ENCODE measurements at places on chromosomes 2 and 18. TPM values are rescaled to one million over a fixed set of nuclear protein-coding genes. Genes with fewer than 3 reads are reported as not detected.

Gene TMEFF2
- 1.5 TPM for total RNA-seq

DNA sequence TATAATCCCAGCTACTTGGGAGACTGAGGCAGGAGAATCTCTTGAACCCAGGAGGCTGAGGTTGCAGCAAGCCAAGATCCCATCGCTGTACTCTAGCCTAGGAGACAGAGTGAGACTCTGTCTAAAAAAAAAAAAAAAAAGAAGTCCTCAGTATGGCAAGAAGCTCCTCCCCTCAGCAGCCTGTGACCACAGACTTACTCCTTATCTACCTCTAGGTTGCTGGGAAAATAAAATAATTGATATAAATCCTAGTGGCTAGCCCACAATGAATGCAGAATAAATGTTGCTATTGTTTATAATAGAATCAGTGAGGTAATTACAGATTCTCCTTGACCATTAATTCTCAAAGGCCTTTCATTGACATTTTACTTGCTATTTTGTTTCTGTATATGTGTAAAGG lies 70.6 kb downstream of the IRS1 start:
- H3K36me3 ChIP-seq: no peaks in the 10 kb centered on the region
- no peak for DNase-seq
- H3K4me1 ChIP-seq: no peaks in the 10 kb centered on the region
- H3K27me3 ChIP-seq: no peaks in the 10 kb centered on the region

Gene NCKAP1
- total RNA-seq: 153 TPM

DNA sequence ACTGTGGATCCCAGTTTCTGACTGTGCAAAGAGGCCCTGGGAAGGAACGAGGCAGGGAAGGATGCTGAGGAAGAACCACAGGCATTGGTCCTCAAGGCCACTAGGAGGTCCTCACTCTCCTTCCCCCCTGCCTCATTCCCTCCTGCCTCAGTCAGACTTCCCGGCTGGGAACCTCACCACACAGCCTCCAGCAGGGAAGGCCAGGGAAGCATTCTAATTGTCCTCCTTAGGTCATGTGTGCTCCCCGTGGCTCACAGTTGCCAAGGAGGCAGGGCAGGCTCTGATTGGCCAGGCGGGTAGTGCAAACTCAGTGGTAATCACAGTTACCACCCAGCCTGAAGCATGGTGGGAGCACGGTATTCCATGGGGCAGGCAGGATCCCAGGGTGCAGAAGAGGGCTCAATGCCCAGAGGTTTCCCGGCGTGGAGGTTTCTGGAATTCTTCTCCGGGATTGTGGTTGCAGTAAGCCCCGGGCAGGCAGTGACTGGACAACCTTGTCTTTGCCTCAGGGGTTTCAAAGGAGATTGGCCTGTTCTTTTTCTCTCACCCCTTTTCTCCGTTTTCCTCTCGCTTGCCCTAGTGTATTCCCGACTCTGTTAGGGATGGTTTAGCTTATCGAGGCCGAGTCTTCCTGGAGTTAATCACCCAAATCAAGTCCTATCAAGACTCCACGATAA lies 27.1 kb downstream of the FER1L5 start:
- H3K36me3 ChIP-seq: no peaks in the 10 kb centered on the region
- no peak overlapping the region for H3K4me3 ChIP-seq
- no peak for DNase-seq
- H3K27ac ChIP-seq: no peak overlapping the region
- no peaks in the 10 kb centered on the region for H3K4me1 ChIP-seq
- H3K27me3 ChIP-seq: no peaks in the 10 kb centered on the region

- no peak overlapping the region for H3K4me3 ChIP-seq
- H3K27me3 ChIP-seq: no peaks in the 10 kb centered on the region
- DNase-seq: no peak
Observed at GRCh38 chr2:163207693-163208370, 369.3 kb upstream of the KCNH7 start.

Gene CIDEA
- not detected for total RNA-seq

GRCh38 chr2:218021536-218022071 lies 18.8 kb upstream of the TNS1 start:
- H3K27ac ChIP-seq: no peak overlapping the region
- H3K4me3 ChIP-seq: no peak overlapping the region
- no peak for DNase-seq

- no peaks in the 10 kb centered on the region for H3K4me1 ChIP-seq
- no peak for DNase-seq
- no peaks in the 10 kb centered on the region for H3K27me3 ChIP-seq
- no peak overlapping the region for H3K4me3 ChIP-seq
Observed at GRCh38 chr2:226115102-226115831, 684.4 kb downstream of the IRS1 start.

Gene GCG
- not detected for total RNA-seq

DNA sequence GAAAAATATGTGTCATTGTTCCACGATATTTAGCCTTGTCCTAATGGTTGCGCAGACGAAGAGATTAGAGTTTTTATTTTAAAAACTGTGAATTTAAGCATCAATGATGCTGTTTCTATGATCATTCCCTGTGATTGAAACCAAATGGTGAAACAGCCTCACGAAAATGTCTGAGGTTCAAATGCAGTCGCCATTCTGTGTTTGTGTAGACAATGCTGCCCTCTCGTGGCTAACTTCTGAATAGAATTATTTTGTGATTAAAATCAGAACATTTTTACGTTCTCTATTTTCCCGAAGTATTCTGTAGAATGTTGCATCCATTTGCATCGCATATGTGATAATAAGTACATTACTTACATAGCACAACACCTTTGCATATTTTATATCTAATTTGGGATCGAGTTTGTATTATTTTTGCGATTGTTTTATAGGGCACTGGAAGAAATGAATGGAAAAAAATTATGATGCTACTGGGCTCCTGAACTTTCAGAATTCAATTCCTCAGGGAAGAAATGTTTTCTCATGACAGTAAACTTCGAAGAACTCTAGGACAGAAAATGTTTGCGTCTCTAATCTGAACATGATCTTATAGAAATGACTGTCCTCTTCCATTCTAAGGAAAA lies 54.8 kb upstream of the CREB1 start:
- H3K36me3 ChIP-seq: no peaks in the 10 kb centered on the region
- no peak overlapping the region for H3K27ac ChIP-seq
- H3K27me3 ChIP-seq: no peaks in the 10 kb centered on the region

- H3K27ac ChIP-seq: no peak overlapping the region
- H3K27me3 ChIP-seq: no peaks in the 10 kb centered on the region
- no peak overlapping the region for H3K4me3 ChIP-seq
- H3K4me1 ChIP-seq: peaks cover 34% of the 10 kb centered on the region
Observed at GRCh38 chr2:44774826-44775492, 166.5 kb upstream of the SIX3 start.

GRCh38 chr2:235485362-235485761 lies 8.5 kb upstream of the AGAP1 start:
- H3K36me3 ChIP-seq: no peaks in the 10 kb centered on the region
- no peak overlapping the region for H3K4me3 ChIP-seq
- no peak for DNase-seq
- no peak overlapping the region for H3K27ac ChIP-seq
- H3K27me3 ChIP-seq: no peaks in the 10 kb centered on the region

Gene HOXD13
- not detected for total RNA-seq

GRCh38 chr2:27989149-27989548 lies 98.6 kb downstream of the BABAM2 start:
- no peak overlapping the region for H3K27ac ChIP-seq
- no peaks in the 10 kb centered on the region for H3K4me1 ChIP-seq
- no peak for DNase-seq
- H3K36me3 ChIP-seq: no peaks in the 10 kb centered on the region
- no peak overlapping the region for H3K4me3 ChIP-seq

- H3K27me3 ChIP-seq: no peaks in the 10 kb centered on the region
- no peak for DNase-seq
- H3K27ac ChIP-seq: no peak overlapping the region
- H3K36me3 ChIP-seq: no peaks in the 10 kb centered on the region
Observed at GRCh38 chr2:60336442-60337141, 216.9 kb downstream of the BCL11A start.

GRCh38 chr2:35708411-35708923 lies 647.1 kb upstream of the CRIM1 start:
- H3K27ac ChIP-seq: no peak overlapping the region
- no peak overlapping the region for H3K4me3 ChIP-seq
- no peaks in the 10 kb centered on the region for H3K27me3 ChIP-seq
- H3K4me1 ChIP-seq: no peaks in the 10 kb centered on the region
- no peak for DNase-seq

Gene CHRND
- total RNA-seq: not detected

GRCh38 chr2:795531-796041 lies 118.4 kb upstream of the TMEM18 start:
- no peaks in the 10 kb centered on the region for H3K27me3 ChIP-seq
- no peaks in the 10 kb centered on the region for H3K4me1 ChIP-seq
- no peaks in the 10 kb centered on the region for H3K36me3 ChIP-seq

Gene SH3BP4
- total RNA-seq: 39.4 TPM

Gene MRPL30
- total RNA-seq: 46.2 TPM

DNA sequence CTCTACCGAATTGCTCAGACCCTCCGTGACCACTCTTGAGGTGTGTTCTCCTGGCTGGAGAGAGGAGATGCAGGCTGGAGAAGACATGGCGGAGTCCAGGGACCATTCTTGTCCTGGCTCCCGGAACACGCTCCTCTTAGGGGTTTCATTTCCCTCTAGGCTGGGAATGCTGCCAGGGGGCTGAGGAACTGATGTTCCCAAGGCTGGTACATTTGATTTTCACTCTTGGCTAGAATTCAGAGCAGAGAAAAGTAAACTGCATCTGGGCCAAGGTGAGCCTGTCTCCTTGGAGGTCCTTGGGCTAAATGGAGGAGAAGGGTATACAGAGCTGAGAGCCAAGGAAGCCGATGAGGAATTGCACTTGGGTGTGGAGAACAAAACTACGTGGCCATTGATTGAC lies 28.2 kb upstream of the LBH start:
- no peaks in the 10 kb centered on the region for H3K36me3 ChIP-seq
- no peak for DNase-seq
- no peaks in the 10 kb centered on the region for H3K27me3 ChIP-seq
- H3K4me3 ChIP-seq: no peak overlapping the region
- no peaks in the 10 kb centered on the region for H3K4me1 ChIP-seq

DNA sequence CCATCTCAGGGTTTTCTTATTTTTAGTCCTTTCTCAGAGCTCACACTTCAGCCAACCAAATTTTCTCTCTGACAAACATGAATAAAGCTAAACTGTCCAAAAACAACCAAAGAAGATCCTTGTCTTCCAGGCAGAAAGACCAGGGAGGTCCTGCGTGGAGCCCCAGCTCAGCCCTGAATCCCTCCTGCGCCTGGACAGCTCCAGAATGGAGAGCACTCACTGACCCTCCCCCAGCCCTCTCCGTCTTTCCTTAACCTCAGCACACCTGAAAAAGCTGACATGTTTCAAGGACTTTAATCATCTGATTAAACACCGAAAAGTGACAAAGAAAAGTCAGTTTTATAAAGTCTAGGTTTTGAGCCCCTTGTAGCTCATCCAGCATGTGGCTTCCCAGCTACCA lies 22.9 kb upstream of the GNAL start:
- H3K36me3 ChIP-seq: no peaks in the 10 kb centered on the region
- H3K4me3 ChIP-seq: no peak overlapping the region
- no peak overlapping the region for H3K27ac ChIP-seq
- H3K4me1 ChIP-seq: no peaks in the 10 kb centered on the region
- H3K27me3 ChIP-seq: no peaks in the 10 kb centered on the region

DNA sequence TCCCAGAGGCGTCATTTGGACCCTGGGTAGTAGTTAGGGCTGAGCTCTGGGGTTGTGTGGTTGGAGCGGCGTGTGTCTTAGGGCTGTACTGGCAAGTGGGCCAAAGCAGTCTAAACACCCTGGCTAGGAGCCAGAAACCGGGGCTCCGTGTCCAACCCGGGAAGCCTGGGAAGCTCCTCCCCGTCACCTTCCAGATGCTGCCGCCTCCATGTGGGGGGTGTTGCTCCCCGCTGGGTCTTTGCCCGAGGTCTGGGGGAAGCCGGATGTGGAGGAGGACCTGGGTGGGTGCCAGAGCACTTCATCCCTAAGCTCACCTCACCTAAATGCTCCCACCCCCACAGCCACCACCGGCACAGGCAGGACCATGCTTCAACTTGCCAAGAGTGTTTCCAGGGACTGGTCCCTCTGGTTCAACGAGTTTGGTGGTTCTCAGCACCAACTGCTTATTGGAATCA lies 25.4 kb downstream of the TET3 start:
- peaks cover 4% of the 10 kb centered on the region for H3K36me3 ChIP-seq
- H3K4me3 ChIP-seq: no peak overlapping the region
- H3K4me1 ChIP-seq: peaks cover 13% of the 10 kb centered on the region
- H3K27me3 ChIP-seq: no peaks in the 10 kb centered on the region

- no peaks in the 10 kb centered on the region for H3K36me3 ChIP-seq
- no peaks in the 10 kb centered on the region for H3K4me1 ChIP-seq
- no peaks in the 10 kb centered on the region for H3K27me3 ChIP-seq
- no peak overlapping the region for H3K27ac ChIP-seq
Observed at GRCh38 chr2:98781822-98782221, 50.9 kb upstream of the MGAT4A start.

DNA sequence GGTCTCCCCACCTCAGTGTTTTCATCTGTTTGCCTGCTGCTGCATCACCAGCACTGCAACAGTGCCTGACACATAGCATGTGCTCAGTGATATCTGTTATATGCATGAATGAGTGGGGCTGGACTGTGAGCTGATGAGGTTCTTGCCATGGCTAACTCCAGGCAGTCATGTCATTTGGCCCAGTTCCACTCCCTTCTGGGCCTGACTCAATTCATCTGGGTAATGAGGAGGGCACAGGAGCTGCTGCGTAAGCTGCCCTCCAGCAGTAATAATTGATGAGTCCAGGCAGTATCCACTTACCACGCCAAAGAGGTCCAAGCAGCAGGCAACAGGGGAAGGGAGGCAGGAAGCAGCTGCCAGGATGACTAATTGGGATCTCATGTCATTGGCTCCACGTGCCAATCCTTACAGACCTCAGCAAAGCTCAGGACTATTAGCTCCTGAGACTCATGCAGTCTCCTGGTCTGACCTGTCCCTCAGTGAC lies 34.1 kb upstream of the MAT2A start:
- no peak overlapping the region for H3K4me3 ChIP-seq
- H3K27me3 ChIP-seq: no peaks in the 10 kb centered on the region
- no peak overlapping the region for H3K27ac ChIP-seq
- H3K36me3 ChIP-seq: no peaks in the 10 kb centered on the region
- H3K4me1 ChIP-seq: no peaks in the 10 kb centered on the region

GRCh38 chr2:189366349-189366748 lies 74.9 kb upstream of the WDR75 start:
- no peaks in the 10 kb centered on the region for H3K27me3 ChIP-seq
- no peaks in the 10 kb centered on the region for H3K4me1 ChIP-seq
- H3K27ac ChIP-seq: no peak overlapping the region
- no peaks in the 10 kb centered on the region for H3K36me3 ChIP-seq

Gene GALNT1
- total RNA-seq: 101 TPM

GRCh38 chr2:216339456-216340279 lies 32.6 kb downstream of the MARCHF4 start:
- no peaks in the 10 kb centered on the region for H3K27me3 ChIP-seq
- H3K36me3 ChIP-seq: no peaks in the 10 kb centered on the region
- peak; percentile 70 for DNase-seq
- H3K27ac ChIP-seq: peak overlapping the region; percentile 58
- H3K4me1 ChIP-seq: peaks cover 30% of the 10 kb centered on the region

All from H1 (cell line).